ENCODE measurements at places on chromosomes 5 and 9. TPM values are rescaled to one million over a fixed set of nuclear protein-coding genes. Genes with fewer than 3 reads are reported as not detected.

DRD1 gene
- total RNA-seq, result not detected

HMCN2 gene
- under 0.01 TPM for total RNA-seq

C5orf58 gene
- total RNA-seq, result not detected

PCDHB8 gene
- not detected for total RNA-seq

LPAR1 gene
- total RNA-seq, result 87.1 TPM

PCDHGA5 gene
- total RNA-seq, result 2.1 TPM

EDIL3 gene
- total RNA-seq, result 73.9 TPM

GARNL3 gene
- 1.4 TPM for total RNA-seq

SNCB gene
- total RNA-seq, result not detected

ARAP3 gene
- total RNA-seq, result 9.5 TPM

PCDHA12 gene
- not detected for total RNA-seq

FGF10 gene
- total RNA-seq, result 0.34 TPM
